HT1080 (cell line): ENCODE measurements at places on chromosomes 1 and 21. TPM values are rescaled to one million over a fixed set of nuclear protein-coding genes. Genes with fewer than 3 reads are reported as not detected.
A peak's percentile ranks its signal among the peaks of the same experiment; 100 is the strongest.

DNA sequence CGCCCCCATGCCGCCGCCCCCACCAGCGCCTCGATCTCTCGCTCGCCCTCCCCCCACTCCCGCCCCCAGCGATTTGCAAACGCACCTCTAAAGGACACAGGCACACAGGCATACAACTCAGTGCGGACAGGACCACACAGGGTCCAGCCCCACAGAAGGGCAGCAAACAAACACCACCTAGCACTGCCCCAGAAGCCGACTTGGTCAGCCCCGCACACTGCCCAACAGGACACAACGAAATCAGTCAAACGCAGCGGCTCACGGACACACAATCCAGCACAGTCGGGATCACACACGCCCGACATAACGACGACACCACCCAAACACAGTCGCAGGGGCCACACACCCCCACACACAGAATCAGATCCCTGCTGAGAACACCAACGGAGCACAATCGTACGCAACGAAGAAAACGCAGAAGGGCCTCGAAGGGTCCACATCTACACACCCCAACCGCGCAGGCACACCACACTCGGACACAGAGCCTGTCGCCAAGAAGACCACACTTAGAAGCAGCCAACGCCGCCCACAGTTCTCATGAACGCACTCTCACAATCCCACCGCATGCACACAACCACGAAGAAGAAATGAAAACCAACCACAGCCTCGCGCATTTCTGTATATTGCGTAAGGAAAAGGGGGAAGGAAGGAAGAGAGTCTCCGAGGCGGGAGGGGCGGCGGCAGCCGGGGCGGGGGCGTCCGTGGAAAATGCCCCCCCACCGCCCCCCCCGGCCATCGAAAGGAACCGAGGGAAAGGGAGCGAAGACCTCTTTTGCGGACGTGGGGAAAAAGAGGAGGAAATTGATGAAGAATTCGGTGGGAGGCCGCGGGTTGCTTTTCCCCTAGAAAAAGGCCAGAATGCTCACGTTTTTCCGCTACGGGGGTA lies 481 bp downstream of the TAL1 start:
- no peak for DNase-seq

DNA sequence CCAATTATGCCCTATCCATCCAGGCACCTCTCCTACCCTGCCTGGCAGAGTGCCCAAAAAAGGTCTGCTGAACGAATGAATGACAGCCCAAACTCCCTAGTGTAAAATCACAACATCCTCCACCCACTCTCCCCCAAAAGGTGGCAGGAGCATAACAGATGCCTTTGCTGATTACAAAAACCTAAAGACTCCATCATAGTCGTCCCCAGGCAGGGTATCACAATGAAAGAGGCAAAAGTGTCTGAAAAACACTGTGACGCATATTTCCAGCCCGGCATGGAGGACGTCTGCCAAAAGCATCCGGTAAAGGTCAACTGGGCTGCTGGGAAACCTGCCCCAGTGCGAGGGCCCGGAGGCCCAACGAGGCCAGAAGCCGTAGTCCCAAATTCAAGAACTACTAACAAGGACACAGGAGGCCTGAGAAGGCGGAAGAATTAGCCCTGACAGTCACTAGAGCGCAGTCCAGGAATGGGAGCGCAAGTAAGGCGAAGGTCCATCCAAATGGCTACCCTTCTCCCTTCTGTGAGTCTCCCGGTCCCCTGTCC lies 576 bp downstream of the SMIM12 start:
- peak; percentile 18 for DNase-seq

DNA sequence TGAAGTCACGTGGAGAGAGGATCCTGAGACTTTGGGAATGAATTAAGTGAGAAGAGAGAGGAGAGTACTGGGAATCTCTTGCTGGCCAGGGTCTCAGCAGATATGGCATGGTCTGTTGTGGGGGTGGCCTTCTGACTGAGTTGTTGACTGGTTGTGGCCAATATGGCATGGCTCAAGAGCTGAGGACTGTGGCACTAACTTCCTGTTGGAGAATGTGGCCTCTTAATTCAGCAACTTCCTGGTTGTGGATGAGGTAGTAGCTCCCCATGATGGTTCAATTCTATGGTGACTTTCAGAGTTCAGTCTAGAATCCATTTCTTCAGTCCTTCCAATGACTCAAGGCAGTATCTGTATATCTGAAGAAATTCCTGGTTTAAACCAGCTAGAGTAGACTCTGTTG lies 44.7 kb upstream of the PAXBP1 start:
- no peak for DNase-seq

GRCh38 chr1:21517161-21517589 lies 8.0 kb downstream of the ALPL start:
- no peak for DNase-seq

GRCh38 chr1:186736971-186737685 lies 56.9 kb upstream of the PTGS2 start:
- no peak for DNase-seq

DNA sequence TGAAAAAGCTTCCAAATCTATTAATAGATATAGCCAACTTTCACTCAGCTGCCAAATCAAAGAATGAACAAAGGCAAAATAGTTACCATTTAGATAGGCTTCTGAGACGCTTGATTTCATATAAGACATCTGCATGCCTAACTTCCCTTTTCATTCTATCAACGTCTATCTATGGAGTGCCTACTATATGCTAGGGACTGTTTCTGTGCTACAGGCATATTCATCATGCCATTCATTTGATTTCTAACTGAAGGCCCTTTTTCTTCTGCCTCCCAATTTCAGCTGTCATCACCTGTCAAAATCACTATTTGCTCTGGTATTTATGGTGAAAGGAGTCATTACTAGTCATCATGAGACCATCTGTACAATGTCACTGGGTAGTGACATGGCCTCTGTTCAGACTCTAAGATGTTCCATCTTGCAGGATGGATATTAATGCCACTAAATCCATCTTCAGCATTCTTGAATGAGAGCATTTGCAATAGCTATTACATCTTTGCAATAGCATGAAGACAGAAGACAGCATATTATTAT lies 4.3 kb upstream of the KRTAP13-1 start:
- DNase-seq, result no peak

DNA sequence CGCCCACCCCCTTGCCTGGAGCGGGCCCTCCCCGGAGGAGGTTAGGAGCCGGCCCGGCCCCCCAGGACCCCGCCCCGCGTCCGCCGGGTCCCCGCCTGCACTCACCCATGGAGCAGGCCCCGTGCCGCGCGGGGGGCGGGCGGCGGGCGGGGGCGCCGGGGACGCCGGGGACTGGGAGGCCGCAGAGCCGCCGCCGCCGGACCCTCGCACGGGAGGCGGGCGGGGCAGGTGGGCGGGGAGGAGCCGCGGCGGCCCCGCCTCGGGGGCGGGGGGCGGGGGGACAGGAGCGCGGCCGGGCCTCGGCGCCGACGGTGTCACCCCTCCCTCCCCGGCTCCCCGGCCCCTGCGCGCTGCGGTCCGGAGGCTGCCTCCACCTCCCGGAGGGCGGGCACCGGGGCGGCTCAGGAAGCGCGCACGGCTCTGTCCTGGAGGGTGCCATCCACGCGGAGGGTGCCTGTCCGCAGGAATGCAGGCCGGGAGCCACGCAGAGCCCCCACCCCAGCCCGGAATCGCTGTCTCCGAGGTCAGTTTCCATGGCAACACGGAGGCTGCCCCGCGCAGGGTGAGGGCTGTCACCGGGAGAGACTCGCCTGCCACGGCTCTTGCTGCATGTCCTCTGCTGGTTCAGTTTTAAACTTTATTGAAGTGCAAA lies 5.9 kb upstream of the PLEKHG5 start:
- DNase-seq, result peak; percentile 59

DNA sequence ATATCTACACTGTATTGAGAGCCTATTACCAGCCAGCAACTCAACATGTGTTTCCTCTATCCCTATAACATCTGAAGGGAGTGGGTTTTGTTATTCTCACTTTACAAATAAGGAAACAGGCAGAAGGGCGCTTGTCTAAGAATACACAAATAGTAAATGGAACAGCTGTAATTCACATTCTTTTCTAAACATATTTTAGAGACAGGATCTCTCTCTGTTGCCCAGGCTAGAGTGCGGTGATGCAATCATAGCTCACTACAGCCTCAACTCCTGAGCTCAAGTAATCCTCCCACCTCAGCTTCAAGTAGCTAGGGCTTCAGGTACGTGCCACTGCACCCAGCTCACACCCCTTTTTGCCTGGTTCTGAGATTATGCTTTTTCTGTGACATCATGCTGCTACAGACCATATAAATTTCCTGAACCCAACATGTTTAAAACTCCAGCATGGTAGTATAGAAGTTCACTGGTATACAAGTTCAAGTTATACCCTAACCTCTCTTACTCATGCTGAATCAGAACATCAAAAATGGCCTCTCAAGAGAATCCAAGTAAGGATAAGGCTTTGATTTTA lies 8.6 kb upstream of the TACSTD2 start:
- DNase-seq, result peak; percentile 58

DNA sequence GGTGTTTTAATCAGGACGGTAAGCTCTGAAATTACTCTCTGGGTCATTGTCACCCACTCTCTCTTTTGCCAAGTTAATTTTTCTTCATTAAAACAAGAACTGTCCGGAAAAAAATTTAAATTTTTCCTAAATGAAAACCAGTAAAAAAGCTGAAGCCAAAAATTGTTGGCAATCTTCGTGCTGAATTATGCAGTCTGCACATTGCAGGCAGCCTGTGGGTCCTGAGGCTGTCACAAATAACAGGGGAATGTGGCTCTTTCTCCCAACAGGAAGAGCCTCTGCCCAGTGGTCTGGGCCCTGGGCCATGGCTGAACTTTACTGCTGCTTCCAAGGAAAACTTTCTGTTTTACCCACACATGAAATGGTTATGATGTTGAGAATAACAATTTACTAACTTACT lies 153.9 kb upstream of the SPAG17 start:
- no peak for DNase-seq

Gene HCRTR1
- total RNA-seq, result not detected in 2 replicates

Gene GJA5
- total RNA-seq, result not detected in 2 replicates
